ENCODE measurements at places on chromosomes 16 and 17. TPM values are rescaled to one million over a fixed set of nuclear protein-coding genes. Genes with fewer than 3 reads are reported as not detected.

GRCh38 chr16:8781797-8782196, 15.6 kb downstream of the TMEM186 start:
- DNase-seq, result no peak

- DNase-seq, result no peak
These were observed 88.5 kb downstream of the ANKRD11 start for GRCh38 chr16:89401641-89402445.

TP53TG3 gene
- not detected for total RNA-seq

LITAFD gene
- not detected for total RNA-seq

CYLD gene
- 21.9 TPM for total RNA-seq

- DNase-seq, result no peak
These were observed 93.9 kb downstream of the ENGASE start for GRCh38 chr17:79168486-79169055.

KRTAP4-3 gene
- total RNA-seq, result not detected

GRCh38 chr17:214881-215331, 33.5 kb upstream of the DOC2B start:
- no peak for DNase-seq

ATP2A3 gene
- 6.4 TPM for total RNA-seq

- DNase-seq, result peak; percentile 66
These were observed 17.1 kb downstream of the CDH16 start for GRCh38 chr16:66901626-66902025.

MPV17L gene
- total RNA-seq, result 6.5 TPM

CCL3 gene
- not detected for total RNA-seq

KCTD19 gene
- not detected for total RNA-seq

RAB34 gene
- total RNA-seq, result 10.2 TPM

OTOA gene
- 0.21 TPM for total RNA-seq

GRCh38 chr16:79798416-79799053, 198.0 kb upstream of the MAF start:
- no peak for DNase-seq

- DNase-seq, result no peak
These were observed 602.0 kb upstream of the C16orf82 start for GRCh38 chr16:26464576-26465266.

CCDC200 gene
- total RNA-seq, result not detected

- DNase-seq, result peak; percentile 90
These were observed at the start of gene TEFM for GRCh38 chr17:30906101-30906911. TSS of gene TEFM (minus strand) at chr17:30906238. CDS start at chr17:30906198, 40 bp downstream.

DNA sequence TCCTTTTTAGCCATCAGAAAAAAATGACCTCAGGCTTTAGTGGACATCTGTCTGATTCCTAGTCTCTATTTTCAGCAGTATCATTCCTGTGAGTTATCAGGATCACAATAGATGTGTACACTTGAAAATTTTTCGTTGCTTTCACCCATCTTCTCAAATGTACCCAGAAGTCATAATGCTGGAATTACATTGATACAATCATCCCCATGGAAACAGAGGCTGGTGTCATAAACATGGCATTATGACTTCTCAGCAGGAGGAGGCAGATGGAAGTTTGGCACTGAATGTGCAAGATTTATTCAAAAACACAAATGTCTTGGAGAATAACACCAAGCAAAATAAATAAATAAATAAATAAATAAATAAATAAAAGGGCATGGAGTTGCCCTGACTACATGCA, 292.5 kb downstream of the PHKB start:
- no peak for DNase-seq

DNA sequence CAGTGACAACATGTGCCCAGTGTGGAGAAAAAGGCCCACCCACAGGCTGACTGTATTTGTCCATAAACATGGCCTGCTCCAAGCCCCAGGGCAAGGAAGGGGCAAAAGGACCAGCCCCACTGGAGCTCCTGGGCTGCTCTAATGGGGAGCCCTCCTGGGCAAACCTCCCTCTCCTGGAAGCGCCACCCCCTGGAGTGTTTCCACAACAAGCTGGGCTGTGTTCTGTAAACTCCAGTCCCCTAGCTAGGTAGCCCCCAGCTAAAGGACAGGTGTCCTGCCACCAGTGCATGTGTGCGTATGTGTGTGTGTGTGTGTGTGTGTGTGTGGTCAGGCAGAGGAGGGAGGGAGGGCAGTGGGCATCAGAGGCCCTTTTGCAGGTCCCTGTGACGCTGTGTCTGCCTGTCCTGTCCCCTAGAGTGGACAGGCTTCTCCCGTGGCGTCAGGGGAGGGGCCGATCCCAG, 11.3 kb upstream of the STAC2 start:
- DNase-seq, result no peak

DNA sequence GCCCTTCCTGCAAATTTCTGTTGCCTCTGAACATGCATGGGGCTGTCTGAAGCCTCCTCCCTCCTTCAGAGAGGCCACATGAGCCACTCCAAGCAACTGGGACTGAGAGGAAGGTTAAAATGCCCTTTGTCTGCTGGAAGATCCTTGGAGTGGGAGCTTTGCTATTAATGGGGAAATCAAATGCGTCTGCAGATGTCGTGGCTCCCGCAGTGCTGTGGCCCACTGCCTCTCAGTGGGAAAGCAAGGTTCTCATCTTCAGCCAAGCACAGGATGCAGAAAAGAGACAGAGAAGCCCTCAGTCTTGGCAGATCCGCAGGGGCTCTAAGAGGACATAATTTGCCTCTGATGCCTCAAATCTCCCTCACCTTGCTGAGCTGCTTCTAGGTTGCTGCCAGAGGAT, 34.8 kb downstream of the PEMT start:
- no peak for DNase-seq

GLP2R gene
- 0.19 TPM for total RNA-seq

PER1 gene
- 117 TPM for total RNA-seq

DNA sequence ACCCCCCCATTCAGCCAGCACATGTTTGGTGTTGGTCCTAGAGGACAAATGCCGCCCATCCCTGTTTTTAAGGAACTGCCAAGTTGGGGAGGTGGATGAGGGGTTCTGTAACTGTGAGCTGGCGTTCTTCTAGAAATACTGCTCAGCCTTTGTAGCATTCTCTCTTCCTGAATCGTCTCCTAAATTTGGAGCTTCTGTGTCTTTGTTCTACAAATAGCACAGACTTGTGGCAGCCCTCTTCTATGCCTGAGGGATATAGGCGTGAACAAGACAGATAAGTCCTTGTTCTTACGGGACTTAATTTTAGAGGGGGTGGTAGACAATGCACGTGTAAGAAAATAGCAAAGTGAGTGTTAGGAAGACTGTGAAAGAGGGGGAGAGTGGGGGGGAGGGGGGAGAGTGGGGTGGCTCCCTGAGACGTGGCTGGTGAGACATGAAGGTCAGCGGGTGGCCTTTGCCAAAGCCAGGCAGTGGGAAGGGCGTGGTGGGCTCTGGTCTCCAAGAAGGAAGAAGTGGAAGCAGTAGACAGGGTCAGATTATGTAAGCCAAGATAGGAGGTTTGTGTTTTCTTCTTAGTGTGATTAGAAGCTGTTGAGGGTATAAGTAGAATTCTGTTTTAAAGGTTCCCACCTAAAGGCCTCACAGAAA, 9.9 kb downstream of the MFSD11 start:
- no peak for DNase-seq

- no peak for DNase-seq
These were observed 669 bp upstream of the CRISPLD2 start for GRCh38 chr16:84818989-84819643.

- DNase-seq, result no peak
These were observed 165.8 kb downstream of the MAF start for GRCh38 chr16:79434771-79435170.

- no peak for DNase-seq
These were observed 19.5 kb downstream of the ZNF652 start for GRCh38 chr17:49342575-49342936.

DNA sequence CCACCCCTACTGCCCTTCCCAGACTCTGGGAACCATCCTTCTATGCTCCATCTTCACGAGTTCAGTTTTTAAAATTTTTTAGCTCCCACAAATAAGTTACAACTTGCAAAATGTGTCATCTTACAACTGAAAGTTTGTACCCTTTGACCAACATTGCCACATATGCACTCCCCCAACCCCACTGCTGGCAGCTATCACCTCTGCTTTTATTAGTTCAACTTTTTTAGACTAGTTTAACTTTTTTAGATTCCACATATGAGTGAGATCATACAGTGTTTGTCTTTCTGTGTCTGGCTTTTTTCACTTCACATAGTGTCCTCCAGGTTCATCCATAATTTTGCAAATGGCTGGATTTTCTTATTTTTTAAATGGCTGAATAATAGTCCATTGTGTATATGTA, 7.7 kb downstream of the GPT2 start:
- DNase-seq, result no peak

DNA sequence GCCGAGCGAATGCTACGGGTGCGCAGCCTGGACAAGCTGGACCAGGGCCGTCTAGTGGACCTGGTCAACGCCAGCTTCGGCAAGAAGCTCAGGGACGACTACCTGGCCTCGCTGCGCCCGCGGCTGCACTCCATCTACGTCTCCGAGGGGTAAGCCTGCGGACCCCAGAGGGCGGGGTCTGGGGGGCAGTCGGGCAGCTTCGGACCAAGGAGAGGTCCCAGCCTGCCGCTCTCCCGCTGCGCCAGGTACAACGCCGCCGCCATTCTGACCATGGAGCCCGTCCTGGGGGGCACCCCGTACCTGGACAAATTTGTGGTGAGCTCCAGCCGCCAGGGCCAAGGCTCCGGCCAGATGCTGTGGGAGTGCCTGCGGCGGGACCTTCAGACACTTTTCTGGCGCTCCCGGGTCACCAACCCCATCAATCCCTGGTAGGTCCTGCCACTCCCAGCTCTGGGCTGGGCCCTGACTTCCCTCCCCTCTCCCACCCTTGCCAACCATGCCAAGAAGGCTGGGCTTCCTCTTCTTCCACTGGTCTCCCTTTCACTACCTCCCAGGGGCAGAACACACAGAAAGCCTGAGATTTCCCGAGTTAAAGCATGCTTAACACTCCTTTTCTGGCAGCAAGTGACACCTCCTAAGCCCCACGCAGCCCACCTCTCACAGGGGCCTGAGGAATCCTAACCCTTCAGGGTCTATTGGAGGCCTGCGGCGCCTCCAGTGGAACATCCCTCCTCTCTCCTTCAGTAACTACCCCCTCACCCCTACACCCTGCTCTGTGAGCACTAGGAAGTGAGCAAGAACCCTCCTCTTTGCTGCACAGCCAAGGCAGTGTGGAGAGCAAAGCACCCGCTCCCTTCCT, 3.2 kb downstream of the NAGS start:
- no peak for DNase-seq

- no peak for DNase-seq
These were observed 3.2 kb upstream of the ARL6IP1 start for GRCh38 chr16:18804540-18804939.

GRCh38 chr16:23836404-23837311, 875 bp downstream of the PRKCB start:
- DNase-seq, result peak; percentile 27

CDYL2 gene
- total RNA-seq, result 5.3 TPM

DNA sequence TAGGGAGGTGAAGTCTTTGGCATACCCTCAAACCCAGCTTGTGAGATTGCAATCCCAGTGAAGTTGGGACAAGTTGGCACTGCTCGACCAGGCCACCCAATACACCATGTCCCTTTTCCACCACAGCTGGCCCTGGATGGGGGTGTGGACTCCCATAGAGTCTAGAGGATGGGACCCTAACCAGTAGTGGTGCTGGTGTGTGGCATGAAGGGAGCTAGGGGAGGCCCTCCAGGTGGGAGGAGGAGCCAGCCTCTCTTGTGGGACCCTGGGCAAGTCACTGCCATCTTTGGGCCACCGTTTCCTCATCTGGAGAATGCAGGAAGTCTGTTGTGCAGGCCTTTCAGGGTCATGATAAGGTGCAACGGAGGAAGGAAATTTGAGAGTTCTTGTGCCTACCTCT, 1854.9 kb downstream of the TP53TG3F start:
- DNase-seq, result no peak

GRCh38 chr17:17684906-17685774, 3.9 kb downstream of the RAI1 start:
- DNase-seq, result peak; percentile 64

MYCBPAP gene
- total RNA-seq, result 1.2 TPM

DNA sequence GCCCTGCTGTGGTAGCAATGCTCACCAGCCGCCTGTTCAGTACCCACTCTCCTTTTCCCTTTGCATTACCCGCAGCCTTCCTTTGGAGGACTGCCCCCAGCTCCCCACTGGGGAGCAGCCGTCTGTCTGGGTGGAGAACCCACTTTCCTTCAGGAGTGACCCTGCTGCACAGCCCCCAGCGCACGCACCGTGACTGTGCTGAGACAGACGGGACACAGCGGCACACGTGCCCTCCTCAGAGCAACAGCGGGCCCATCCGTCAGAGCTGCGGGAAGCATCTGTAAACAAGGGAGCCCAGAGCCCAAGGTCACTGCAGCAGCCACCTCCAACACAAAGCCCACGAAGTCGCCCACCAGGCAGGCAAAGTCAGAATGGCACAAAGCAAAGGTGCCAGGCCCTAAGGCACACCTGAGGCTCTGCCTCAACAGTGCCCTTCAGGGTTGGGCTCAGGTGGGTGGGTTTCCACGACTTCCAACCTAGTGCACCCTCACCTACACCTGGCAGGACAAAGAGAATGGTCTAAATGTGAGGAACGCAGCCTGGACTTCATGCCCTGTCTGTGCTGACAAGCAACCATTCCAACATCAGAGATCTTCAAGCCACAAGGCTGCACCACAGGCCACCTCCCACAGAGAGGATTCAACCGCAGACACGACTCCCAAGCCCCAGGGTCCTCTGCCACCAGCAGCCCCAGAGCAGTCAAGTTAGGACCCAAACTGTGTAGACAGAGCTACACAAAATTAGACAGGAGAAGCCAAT, 9.9 kb downstream of the AXIN1 start:
- no peak for DNase-seq
